T-helper 17 cell (primary cell): ENCODE measurements at places on chromosomes 7 and 10. TPM values are rescaled to one million over a fixed set of nuclear protein-coding genes. Genes with fewer than 3 reads are reported as not detected.
A peak's percentile ranks its signal among the peaks of the same experiment; 100 is the strongest.

Gene FAM25G
- not detected for total RNA-seq

Gene MYL10
- total RNA-seq: not detected

Gene FAM20C
- total RNA-seq: 1.4 TPM

Gene PIP
- total RNA-seq: not detected

Gene TMEM176A
- 0.20 TPM for total RNA-seq

Gene HOXA1
- total RNA-seq: 0.60 TPM

Gene TCTN3
- 18.1 TPM for total RNA-seq

Gene NFE2L3
- total RNA-seq: 4.3 TPM

Gene EEF1AKMT2
- total RNA-seq: 14.5 TPM

GRCh38 chr7:14021069-14021468 is 31.6 kb upstream of the ETV1 start:
- H3K4me1 ChIP-seq: no peaks in the 10 kb centered on the region
- no peak for DNase-seq
- no peaks in the 10 kb centered on the region for H3K36me3 ChIP-seq

GRCh38 chr7:106862317-106863089 is 2.6 kb upstream of the PIK3CG start:
- peak overlapping the region; percentile 99 for H3K27ac ChIP-seq
- no peaks in the 10 kb centered on the region for H3K27me3 ChIP-seq
- H3K4me3 ChIP-seq: no peak overlapping the region
- DNase-seq: no peak
- peaks cover 26% of the 10 kb centered on the region for H3K4me1 ChIP-seq

DNA sequence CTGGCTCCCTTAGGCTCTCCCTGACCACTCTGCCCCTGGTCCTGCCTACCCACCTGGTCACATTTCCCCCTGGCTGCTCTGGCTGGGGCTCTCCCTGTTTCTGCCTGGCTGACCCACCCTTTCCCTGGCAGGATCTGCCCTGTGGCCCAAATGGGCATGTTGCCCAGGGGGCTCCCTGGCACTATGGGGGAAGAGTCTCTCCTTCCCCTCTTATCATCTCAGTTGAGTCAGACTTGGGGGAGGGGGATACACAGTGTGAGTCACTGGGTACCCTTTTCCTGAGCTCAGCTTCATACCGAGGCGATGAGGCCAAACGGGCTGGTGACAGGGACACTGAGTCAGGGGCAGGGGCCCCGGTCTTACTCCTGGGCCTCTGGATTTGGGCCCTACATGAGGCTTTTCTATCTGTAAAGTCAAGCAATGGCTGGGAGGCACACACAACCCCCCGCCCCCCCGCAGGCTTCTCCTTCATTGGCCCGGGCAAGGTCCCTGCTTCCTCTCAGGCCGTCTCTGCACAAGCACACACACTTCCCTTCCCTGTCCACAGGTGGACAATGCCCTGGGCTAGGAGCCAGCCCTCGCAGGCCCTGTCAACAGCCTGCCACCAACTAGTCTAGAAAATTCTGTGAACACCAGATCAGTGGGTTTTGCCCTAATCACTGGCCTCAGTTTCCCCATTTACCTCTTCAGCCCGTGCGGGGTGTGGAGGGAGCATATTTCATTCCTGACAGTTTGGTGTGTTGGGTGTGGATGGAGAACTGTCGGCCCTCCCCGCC is 627 bp upstream of the FLNC start:
- peaks cover 11% of the 10 kb centered on the region for H3K4me1 ChIP-seq
- H3K27me3 ChIP-seq: peaks cover 45% of the 10 kb centered on the region
- no peak overlapping the region for H3K27ac ChIP-seq
- no peak for DNase-seq

GRCh38 chr10:130495891-130496636 is 359.9 kb downstream of the GLRX3 start:
- no peak overlapping the region for H3K27ac ChIP-seq
- no peak for DNase-seq
- H3K4me3 ChIP-seq: no peak overlapping the region
- H3K36me3 ChIP-seq: no peaks in the 10 kb centered on the region
- H3K4me1 ChIP-seq: no peaks in the 10 kb centered on the region
- peaks cover 12% of the 10 kb centered on the region for H3K27me3 ChIP-seq

DNA sequence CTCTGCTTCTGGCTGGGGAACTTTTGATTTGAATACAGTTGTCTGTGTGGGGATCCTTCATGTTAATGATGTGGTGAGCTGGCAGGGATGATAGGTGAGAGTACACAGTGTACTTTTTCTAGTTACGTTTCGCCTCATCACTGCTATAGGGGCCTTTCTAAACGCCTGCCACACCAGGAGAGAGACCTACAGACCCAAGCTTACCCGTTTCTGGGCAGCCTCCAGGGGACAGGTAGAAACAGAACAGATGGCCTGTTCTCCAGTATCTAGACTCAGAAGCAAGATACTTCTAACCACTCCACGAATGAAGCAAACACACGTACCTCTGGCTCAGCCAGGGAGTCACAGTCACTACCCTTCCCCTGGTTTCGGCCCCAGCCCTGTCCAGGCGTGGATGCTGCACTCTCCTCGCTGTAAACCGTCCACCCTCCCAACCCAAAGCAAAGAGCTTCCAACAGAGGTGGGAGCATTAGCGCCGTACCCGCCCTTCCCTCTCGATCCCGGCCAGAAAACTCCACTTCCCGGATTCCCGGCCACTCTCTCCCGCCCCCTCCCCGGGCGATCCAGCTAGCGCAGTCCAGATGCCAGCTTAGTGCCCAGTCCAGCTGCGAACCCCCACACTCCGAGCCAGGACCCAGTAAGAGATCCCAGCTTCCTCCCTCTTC is 1.2 kb downstream of the CCDC6 start:
- H3K27ac ChIP-seq: peak overlapping the region; percentile 98
- peaks cover 60% of the 10 kb centered on the region for H3K4me1 ChIP-seq
- DNase-seq: no peak
- peaks cover 5% of the 10 kb centered on the region for H3K36me3 ChIP-seq
- H3K27me3 ChIP-seq: no peaks in the 10 kb centered on the region
- H3K4me3 ChIP-seq: peak overlapping the region; percentile 98

DNA sequence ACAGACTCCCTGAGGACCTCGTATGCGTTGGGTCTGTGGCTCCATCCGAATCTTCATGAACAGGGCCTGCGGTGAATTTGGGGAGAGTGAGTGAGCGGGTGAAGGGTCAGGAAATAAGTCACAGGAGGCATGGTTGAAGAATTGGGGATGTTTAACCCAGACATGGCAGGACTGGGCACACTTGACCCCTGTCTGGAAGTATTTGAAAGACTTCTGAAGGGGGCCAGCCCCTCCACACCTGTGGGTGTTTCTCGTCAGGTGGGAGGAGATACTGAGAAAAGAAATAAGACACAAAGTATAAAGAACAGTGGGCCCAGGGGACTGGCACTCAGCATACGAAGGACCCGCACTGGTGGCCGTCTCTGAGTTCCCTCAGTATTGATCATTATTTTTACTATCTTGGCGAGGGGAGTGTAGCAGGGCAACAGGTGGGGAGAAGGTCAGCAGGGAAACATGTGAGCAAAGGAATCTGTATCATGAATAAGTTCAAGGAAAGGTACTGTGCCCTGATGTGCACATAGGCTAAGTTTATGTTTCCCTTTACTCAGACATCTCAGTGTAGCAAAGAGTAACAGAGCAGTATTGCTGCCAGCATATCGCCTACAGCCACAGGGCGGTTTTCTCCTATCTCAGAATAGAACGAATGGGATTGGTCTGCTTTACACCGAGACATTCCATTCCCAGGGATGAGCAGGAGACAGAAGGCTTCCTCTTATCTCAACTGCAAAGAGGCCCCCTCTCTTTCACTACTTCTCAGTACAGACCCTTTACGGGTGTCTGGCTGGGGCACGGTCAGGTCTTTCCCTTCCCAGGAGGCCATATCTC is 38.2 kb upstream of the PFKFB3 start:
- H3K36me3 ChIP-seq: no peaks in the 10 kb centered on the region
- no peaks in the 10 kb centered on the region for H3K27me3 ChIP-seq
- peak overlapping the region; percentile 93 for H3K4me3 ChIP-seq
- H3K27ac ChIP-seq: peak overlapping the region; percentile 96
- DNase-seq: no peak
- H3K4me1 ChIP-seq: peaks cover 61% of the 10 kb centered on the region

DNA sequence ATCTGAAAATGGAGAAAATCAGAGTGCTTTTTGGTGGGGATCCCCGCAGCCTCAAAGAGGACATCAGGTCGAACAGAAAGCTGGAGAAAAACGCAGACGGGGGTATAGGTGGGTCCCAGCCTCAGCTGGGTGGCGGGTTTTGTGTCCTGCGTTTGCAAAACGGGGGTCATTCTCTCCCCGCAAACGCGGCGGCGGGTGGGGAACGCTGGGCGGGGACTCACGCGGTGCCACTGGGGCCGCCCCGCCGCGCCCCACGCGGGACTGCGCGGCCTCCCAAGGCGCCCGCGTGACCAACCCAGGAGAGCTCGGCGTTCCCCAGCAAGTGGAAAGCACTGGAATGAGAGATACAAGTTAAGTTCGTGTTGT is 806 bp upstream of the VIPR2 start:
- no peaks in the 10 kb centered on the region for H3K4me1 ChIP-seq
- peaks cover 28% of the 10 kb centered on the region for H3K27me3 ChIP-seq
- no peaks in the 10 kb centered on the region for H3K36me3 ChIP-seq
- no peak overlapping the region for H3K27ac ChIP-seq
- no peak for DNase-seq

DNA sequence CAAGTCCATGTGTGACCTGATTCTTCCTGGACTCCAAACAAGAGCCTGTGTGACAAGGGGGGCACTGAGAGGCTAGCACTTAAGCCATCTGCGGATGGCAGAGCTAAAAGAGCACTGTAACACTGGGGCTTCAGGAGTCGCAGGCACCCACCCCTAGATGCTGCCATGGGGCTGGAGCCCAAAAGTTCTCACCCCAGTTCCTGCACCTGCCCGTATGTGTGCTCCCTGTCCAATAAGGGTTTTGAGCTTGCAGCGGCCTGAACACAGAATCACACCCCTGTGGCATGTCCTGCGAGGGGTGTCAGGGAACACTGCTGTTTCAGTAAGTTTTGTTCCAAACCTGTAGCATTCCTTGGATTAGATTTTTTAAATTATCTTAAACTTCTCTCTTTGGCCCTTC is 53.2 kb upstream of the GPR37 start:
- no peak overlapping the region for H3K27ac ChIP-seq
- peaks cover 4% of the 10 kb centered on the region for H3K27me3 ChIP-seq
- H3K36me3 ChIP-seq: peaks cover 2% of the 10 kb centered on the region

DNA sequence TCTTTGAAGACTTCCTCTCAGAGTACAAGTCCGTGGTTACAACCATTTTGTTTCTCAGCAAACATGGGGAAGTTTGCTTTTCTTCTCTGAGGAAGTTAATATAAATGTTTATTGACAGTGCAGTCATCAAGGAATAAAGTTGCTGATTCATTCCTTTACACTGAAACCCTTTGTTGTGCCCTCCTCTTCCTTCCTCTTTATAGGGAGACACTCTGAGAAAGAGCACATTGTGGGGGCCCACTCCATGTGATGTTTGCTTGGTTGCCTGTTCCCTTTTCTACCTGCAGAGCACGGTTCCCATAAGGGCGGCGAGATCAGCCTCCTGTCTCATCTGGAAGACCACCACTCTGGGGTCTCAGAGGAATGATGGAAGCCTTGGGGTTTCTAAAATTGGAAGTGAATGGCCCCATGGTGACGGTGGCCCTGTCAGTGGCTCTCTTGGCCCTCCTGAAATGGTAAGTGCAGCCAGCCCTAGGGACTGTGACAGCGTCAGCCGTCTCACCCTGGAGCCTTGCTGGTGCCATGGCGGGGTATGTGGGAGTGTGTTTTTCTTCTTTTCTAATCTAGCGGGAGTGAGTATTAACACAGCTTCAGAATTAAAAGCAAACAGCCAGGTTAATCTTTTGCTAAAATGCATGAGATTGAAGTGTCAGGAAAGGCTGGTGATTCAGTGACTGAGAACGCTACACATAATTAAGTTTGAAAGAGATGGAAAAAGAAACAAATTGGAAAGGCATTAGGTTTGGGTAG is at the start of gene TBXAS1:
Gene TBXAS1 (plus strand): TSS at position 240 of the 750 bp plus-strand sequence. CDS start 127 bp downstream, at position 367.
- H3K4me3 ChIP-seq: peak within 1 kb of the TSS; percentile 83
- peaks cover 27% of the 10 kb centered on the region for H3K4me1 ChIP-seq
- H3K36me3 ChIP-seq: no peaks in the 10 kb centered on the region
- H3K27ac ChIP-seq: peak within 1 kb of the TSS; percentile 97

- peaks cover 8% of the 10 kb centered on the region for H3K4me1 ChIP-seq
- no peak overlapping the region for H3K4me3 ChIP-seq
- peak overlapping the region; percentile 21 for H3K27ac ChIP-seq
- peaks cover 63% of the 10 kb centered on the region for H3K27me3 ChIP-seq
- DNase-seq: no peak
Measured at GRCh38 chr7:24290004-24290641, 6.1 kb downstream of the NPY start.

DNA sequence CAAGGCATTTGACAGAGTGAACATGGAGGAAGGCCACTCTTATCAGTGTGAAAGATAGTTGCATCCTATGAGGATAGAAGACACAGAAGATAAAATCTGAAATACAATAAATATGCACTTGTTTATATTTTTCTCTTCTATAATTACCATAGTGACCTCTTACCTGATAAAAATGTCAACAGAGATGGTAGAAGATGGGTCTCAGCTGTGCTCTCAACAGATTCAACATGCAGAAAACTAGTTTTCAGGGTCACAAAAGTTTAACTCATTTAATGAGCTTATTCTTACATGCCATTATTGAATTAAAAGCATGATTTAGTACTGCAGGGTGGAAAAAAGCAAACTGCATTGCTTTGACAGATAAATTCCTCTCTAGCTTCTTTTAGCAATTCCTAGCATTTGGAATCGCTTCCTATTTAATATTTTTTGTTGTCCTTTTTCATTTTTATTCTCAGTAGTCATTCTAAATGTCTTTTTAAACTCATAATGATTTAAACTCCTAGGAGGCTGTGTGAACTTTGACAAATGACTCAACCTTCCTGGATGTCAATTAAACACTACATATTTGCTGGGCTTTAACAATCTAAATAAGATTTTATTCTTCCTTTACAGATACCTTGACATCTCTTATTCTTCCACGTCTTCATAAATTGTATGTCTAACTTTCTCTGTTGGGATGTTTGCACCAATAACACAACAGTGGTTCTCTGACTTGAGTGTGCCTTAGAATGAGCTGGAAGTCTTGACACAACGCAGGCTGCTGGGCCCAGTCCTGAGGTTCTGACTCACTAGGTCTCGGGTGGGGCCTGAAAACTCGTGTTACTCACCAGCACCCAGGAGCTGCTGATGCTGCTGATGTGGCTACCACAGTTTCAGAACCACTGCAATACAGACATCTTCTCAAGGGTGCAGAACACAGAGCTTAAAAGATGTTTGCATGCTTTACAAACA is 565.5 kb upstream of the IGFBP3 start:
- no peaks in the 10 kb centered on the region for H3K36me3 ChIP-seq
- no peaks in the 10 kb centered on the region for H3K4me1 ChIP-seq
- no peak overlapping the region for H3K27ac ChIP-seq

DNA sequence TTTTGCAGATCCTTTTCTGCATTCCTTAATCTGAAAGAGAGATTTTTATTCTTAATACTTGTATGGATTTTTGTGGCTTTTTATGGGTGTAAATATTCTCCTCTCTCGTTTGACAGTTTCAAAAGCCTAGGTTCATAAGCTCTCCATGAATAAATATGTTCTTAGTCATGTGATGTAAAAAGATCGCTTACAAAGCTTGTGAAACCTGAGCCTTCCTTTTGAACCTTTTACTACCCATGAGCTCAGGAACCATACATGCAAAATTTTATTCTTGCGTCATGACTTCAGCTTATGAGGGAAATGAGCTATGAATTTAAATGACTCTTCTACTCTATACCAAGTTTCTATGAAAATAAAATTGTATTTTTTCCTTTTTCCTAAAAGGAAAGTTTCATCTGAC is 98.7 kb downstream of the POLL start:
- DNase-seq: no peak
- no peak overlapping the region for H3K4me3 ChIP-seq
- H3K36me3 ChIP-seq: no peaks in the 10 kb centered on the region
- no peaks in the 10 kb centered on the region for H3K27me3 ChIP-seq
